ENCODE measurements at places on chromosomes 4 and X.

- DNase-seq = no peak
Observed at GRCh38 chr4:45442466-45442865, 681.4 kb downstream of the GABRG1 start.

DNA sequence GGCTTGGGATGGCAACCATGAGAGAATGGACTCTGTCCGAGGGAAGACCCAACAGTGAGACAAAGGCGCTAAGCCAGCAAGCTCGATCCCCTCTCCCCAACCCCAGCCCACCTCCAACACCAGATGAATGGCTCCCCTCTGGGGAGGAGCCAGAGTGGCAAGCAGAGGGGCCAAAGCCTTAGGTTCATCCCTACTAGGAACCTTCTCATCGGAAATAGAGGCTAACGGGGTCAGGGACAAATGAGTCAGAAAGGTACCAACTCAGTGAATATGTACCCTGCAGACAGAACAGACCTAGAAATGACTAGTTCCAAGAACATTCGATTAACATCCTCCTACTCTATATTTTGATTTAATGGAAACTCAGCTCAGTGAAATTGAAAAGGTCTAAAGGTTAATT, 73.9 kb downstream of the NSG1 start:
- DNase-seq = no peak

DNA sequence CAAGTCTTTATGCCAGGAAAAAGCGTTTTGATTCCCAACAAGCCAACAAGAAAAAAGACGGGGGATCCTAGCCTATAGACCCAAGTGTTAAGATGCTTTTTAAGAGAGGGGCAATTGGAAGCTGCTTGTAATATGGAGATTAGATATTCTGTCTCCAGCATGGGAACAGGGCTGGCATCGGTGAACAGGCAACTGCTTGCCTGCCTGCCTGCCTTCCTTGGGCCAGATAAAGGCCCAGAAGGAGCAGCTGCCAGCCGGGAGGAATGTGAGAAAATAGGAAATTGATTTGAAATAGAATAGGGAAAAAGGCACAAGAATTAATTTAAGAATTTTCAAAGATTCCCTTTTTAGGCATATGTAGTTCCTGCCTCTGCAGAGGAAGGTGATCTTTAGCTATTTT, 192.2 kb downstream of the TENM3 start:
- DNase-seq = no peak

- DNase-seq = no peak
Observed at GRCh38 chrX:37383313-37383712, 34.1 kb downstream of the PRRG1 start.

DNA sequence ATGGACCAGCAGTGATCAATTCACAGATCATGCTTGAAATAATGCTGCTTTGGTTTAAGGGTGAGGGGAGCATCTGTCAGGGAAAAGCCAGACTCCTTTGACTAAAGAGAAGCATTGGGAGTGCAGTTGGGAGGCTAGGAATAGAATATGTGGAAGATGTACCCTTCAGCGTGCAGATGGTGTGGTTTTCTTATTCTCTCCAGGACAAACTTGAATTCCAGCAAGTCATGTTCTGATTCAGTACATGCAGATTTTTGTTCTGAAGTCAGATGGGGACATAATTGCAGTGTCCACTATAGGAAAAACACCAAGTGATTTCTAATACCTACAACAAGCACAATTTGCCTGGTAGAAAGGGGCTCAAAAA, 99.0 kb upstream of the LIMCH1 start:
- DNase-seq = no peak

DNA sequence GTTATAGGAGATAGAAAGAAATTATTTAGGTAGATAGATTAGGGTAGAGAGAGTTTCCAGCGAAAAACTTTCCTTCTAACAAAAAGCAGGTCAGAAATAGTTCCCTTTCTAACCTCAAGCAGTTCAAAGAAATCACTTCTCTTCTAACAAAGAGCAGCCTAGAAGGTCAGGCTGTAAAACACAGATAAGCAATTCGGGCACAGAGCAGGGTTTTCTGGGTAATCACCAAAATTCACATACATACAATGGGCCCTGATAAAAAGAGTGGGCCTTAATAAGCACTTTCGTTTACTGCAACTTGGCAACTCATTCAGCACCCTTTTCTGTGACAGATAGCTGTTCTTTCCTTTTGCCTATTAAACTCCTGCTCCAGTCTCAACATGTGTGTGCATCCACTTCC, 13.4 kb upstream of the NAF1 start:
- no peak for DNase-seq

- no peak for DNase-seq
Observed at GRCh38 chr4:117700111-117700892, 334.0 kb upstream of the NDST3 start.

- DNase-seq = no peak
Observed at GRCh38 chrX:72274526-72274925, 2.5 kb downstream of the RPS4X start.

- DNase-seq = no peak
Observed at GRCh38 chr4:89509708-89510281, 202.2 kb upstream of the GPRIN3 start.

DNA sequence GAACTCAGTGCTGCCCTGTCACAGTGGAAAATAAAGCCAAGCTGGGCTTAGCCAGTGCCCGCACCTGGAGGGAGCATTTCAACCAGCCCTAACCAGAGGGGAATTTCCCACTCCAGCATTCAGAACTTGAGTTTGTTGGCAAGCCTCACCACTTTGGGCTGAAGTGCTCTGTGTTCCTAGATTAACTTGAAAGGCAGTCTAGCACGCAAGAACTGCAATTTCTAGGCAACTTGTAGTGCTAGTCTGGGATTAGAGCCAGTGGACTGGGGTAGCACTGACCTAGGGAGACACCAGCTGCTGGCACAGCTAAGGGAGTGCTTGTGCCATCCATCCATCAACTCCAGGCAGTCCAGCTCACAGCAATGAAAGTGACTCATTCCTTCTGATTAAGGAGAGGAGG, 1060.6 kb upstream of the GRID2 start:
- DNase-seq = no peak

DNA sequence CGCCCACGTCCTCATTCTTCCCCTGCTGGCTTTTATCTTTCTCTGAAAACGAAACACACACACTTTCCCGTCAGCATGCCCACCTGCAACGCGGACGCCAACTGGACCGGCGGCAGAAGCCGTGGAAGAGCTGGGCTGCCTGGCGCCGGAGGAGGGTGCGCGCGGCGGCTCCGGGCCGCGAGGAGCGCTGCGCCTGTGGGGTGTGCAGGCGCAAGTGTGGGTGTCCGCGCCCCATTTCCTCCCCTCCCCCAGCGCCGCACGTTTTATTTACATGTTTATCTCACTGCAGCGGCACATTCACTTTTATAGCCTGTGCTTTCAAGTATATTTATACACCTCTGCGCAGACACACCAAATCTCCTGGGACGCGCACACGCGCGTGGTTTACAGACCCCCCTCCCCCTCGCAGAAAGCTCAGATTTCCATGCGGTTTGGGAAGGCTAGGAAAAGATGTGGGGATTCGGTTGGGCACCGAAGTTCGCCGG, 1.5 kb downstream of the PITX2 start:
- no peak for DNase-seq

GRCh38 chrX:85215946-85216345, 27.6 kb downstream of the SATL1 start:
- no peak for DNase-seq

DNA sequence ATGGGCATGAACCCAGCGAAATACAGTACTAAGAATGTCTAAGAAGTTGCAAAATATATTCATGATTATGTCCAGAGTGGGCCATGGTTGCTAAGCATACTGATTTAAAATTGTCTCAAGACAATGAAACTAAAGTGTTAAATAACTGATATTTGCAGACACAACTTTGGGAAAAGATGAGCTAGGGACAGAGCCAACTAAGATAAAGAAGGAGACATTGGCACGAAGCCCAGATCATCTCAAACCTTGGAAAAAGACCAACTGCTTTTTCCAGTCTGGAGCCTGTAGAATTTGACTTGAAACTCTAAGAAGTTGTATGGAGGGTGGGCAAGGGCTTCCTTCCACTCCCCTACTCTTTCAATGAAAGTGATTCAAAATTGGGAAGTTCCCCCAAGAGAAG, 108.5 kb upstream of the GLRA2 start:
- no peak for DNase-seq

DNA sequence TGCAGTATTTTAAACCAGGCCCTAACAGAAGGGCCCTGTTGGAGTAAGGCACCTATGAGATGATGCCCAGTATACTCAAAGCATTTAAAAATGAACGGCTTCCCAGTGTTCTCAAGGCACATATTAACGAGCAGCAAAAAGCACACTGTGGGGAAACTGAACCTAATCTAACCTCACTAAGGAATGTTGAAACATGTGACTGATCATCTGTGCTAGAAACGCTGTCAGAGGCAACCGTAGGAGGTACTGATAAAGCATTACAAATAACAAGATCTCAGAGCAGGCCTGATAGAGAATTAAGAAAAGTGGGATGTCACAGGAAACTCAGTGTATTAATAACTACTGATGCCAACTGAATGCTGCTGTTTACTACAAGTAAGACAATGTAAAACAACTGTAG, 24.0 kb downstream of the ASB9 start:
- no peak for DNase-seq

DNA sequence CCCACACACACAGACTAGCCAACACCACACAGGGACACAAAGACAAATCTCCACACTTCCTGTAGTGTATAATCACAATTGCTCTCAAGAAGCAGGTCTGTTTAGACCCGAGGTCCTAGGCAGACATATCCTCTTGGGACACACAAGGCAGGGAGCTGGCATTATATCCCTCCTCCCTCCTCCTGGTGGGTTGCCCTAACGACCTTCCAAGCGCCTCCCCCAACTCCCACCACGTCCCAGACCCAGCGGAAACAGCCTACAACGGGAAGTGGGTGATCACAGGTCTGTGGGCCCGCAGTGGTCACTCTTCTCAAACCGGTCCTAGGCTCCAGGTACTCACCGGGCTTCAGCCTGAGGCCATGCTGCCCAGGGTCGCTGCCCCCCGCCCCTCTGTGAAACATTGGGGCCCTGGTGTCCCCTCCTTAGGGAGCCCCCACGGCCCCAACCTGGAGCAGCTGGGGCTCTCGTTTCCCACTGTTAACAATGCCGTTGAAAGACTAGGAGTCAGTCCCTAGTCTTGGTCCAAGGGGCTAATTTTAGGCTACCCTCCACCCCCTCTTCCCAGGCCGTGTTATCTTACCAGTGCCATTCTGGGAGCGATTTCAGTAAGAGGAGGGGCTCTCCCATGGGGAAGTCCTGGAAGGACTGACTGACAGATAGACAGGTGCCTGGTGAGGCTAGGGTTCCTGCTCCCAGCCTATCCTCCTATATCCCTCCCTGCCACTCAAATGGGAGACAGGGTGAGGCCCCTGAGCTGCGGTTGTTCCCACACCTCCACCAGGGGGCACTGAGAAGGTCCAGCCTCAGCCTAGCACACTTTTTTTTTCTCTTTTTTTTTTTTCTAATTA, at the start of gene ASB12:
Gene ASB12 (minus strand): TSS at position 485 of the 848 bp plus-strand sequence. CDS start 4,957 bp downstream, outside the sequence.
- DNase-seq = no peak

- DNase-seq = peak; percentile 49
Observed at GRCh38 chr4:165493359-165493758, 114.6 kb downstream of the CPE start.

DNA sequence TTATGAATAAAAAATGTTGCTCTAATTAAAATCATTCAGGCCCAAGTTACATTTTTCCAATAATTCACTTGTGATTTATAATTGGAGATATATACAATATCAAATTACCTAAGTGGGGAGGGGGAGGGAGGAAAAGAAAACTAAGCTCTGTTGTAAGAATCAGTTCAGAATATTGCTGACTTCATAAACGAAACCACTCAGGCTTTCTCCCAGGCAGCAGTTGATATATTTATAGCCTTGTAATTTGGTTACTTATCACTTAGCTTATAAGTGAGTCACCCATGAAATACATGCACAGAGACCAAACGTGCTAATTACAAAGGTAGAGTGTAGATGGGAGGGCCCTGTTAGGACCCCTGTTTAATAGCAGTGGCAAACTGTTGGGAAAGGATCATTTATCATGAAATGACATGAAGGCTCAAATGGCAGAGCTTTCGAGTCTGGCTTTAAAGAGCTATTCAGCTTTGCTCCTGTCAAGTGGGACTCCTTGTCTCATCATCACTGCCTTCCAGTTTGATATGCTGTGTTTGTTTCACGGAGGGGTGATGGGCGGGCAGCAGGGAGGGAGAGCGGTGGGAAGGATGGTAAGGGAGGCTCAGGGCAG, 105.6 kb upstream of the PGRMC2 start:
- DNase-seq = no peak

DNA sequence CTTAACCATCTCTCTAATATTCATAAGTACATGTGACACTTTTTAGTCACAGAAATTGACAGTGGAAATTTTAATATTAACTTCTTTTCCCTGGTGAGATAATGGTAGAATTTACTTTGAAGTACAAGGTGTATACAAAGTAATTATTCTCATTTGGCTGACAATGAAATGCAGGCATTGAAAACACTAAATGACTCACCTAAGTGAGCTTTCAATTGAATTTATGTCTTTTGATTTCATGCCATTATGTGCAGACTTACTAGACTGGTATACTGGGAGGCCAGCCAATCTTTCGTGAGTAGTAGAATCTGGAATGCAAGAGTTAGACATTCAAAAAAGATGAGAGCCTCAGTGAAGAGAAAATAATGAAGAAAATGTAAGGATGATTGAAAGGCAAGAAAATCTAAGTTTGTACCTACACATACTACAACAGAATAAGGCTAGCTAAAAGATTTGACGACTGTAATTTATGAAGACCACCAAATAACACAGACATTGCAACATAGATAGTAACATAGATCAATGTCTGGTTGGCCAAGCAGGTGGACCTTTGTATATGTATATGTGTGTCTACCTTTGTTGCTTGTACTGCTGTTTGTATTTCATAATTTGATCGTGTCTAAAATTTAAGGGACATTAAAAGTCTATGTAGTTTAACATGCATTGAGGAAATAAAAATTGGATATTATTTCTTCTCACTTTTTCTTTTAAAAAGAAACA, 459.7 kb downstream of the IL15 start:
- DNase-seq = no peak
